ENCODE measurements at places on chromosomes 2 and 18.

GRCh38 chr2:9113262-9113661 is 93.3 kb upstream of the ASAP2 start:
- DNase-seq = no peak

DNA sequence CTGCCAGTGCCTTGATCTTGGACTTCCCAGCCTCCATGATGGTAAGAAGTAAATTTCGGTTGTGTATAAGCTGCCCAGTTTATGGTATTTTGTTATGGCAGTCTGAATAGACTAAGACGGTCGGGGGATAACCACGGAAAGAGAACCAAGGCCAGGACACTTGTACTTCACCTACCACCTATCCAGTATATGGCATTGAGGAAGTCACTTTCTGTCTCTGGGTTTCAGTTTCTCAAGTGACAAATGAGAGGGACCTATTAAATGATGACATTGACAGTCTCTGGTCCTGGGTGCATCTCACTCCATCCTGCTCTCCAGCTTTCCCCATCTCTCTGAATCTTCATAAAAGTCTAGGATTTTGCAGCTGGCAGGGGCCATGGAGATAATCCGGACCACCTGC is 183.8 kb upstream of the MSH6 start:
- DNase-seq = no peak

GRCh38 chr2:166167449-166167848 is 39.6 kb upstream of the SCN1A start:
- no peak for DNase-seq

DNA sequence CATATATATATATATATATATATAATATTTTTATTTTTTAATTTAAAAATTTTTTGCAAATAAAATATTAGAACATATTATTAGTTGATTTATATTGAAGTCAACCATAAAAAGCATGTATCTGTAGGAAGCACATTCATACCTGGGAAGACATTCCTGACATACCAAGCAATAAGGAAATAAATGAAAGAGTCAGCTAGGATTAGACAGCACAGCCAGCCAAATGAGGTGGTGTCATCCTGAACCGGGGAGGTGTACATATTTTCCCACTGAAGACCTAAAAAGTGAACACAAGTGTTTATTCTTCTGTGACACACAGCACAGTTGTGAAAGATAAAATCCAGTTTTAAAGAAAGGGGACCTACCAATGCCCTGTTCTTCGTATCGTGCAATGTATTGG is 149.2 kb downstream of the ABCA12 start:
- DNase-seq = no peak

DNA sequence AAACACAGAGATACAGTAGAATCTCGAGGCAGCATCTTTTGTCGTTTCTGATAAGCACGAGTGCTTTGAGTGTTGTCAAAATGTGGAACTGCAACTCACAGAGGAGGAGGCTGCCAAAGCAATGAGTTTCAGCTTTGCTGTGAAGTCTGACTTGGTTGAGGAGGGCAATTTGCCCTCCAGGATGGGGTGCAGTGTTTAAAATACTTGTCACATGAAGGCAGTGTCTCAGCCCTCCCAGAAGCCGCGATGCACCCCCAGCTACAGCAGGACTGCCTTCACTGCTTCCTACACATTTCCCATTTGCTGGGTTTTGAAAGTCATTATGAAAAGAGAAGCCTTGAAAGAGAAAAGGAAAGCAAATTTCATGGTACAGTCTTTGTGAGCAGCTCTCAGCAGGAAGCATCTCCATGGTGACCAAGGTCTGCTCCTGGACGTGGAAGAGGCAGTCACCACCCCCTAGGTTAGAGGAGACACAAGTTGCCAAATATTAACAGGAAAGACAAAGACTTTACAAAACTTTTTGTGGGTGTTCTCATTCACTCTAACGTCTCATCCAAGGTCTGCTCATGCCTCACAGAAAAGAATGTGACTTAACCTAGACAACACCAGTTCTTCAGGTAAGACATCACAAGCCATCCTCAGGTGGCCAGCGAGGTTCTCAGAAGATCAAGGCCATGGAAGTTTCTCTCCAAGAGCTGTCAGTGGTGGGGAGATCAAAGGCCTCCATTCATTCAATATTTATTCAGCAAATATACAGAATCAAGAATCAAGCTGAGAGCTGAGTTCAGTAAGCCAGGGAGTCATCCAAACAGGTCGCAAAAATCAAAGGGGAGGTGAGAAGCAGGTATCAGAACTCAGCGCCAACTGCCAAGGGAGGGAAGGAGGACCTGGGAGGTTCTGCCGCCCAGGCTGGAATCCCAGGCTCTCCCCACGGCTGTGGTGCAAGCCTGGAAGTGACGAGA is 476.0 kb downstream of the EIPR1 start:
- DNase-seq = no peak

DNA sequence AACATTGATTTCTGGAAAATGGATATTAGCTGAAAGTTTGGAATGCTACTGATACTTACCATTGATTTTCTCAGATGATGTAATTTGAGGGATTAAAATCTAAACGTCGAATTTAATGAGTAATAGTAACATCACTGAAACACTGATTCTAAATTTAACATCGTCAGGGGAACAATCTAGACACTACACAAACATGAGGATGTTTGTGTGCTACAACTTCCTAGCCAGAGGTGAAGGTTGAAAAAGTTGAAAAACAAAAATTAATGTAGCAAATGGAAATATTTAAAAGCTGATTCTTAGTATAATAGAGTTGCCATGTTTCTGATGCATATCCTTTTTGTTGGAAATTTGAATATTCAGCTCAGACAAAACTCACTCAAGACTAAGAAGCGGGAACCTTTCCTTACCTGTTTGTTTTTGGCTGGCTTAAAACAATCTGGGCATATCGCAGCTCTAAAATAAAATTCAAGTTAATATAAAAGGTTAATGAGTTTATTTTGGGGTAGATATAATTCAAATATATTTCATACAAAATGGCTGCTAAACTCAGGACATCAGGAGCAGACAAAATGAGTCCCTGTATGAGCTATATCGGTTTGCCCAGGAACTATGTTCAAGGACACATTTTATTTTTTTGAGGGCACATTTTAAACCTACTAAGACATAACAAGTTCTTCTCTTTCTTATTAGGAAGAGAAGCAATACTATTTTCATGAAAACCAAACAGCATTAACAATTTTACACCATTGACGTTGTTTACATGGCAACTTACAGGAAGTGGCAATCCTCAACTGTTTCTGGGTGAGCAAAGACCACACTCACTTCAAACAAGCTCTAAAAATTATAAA is 52.6 kb upstream of the PEX13 start:
- no peak for DNase-seq

DNA sequence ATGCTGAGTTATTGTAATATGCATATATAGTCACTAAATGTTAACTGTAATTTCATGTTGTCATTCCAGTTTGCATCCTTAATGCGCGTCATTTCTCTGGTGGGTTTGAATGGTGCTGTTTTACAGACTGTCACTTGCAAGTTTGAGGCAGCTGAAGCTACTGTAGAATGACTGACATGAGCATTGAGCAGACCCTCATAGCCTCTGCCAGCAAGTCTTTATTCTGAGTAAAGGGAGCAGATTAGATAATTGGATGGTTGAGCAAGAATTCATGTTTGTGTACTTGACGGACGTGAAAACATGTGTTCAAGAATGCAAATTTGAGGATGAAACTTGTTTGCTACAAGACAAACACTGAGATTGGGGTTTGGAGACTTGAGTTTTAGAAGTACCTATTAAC is 854.8 kb upstream of the KLHL29 start:
- no peak for DNase-seq

Data from stimulated activated CD8-positive, alpha-beta memory T cell treated with anti-CD3 and anti-CD28 coated beads, Interleukin-7, amount 100 ng/mL, for 48 hours (primary cell).